Breast epithelium (tissue), 4 donors: ENCODE measurements at places on chromosomes 16 and 17. TPM values are rescaled to one million over a fixed set of nuclear protein-coding genes. Genes with fewer than 3 reads are reported as not detected.

DNA sequence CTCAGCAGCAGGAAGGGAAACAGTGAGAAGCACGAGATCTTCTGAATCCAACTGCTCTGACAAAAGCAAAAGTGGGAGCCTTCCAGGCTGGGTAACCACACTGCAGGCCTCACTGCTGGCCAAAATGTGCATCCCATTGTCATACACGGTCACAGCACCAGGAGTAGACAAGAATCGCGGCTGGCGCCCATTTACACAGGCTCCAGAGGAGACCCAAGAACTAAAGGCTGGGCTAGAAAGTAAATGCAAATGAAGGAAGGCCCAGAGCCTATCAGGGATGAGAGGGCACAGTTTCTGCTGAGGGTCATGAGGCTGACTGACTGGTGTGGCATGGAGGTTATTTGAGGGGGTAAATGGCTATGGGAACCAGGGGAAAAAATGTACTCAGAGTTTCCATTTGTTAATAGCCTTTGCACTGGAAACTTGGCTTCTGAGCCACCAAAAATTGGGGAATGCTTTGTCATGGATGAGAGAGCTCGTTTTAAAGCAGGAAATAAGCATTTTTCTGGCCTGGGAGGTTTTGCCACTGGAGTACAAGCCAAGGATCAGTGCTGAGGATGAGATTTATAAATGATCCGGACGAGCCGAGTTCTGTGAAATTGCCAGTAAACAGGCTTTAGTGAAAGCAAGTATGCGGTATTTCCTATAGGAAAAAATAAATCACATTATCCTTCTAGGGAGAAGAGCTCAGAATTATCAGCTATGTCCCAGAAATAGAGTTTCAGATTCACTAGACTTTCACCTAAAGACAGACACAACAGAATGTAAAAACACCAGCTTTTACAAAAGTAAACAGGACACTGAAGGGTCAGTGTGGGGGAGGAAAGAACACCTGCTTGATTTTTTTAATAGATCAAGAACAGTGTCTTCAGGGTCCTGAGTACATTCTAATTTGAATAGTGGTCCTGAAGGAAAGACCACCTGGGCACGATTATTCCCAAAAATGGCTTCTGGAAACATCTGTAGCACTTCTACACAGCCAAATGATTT is 66.9 kb upstream of the GSG1L start:
- H3K27me3 ChIP-seq = no peaks in the 10 kb centered on the region
- no peaks in the 10 kb centered on the region for H3K4me1 ChIP-seq
- no peak overlapping the region for H3K4me3 ChIP-seq
- no peak for DNase-seq

- no peaks in the 10 kb centered on the region for H3K4me1 ChIP-seq
- H3K4me3 ChIP-seq = no peak overlapping the region
- no peaks in the 10 kb centered on the region for H3K27me3 ChIP-seq
- no peak overlapping the region for H3K27ac ChIP-seq
- DNase-seq = no peak
These were observed 46.6 kb upstream of the GRIN2A start for GRCh38 chr16:10228779-10229178.

DNA sequence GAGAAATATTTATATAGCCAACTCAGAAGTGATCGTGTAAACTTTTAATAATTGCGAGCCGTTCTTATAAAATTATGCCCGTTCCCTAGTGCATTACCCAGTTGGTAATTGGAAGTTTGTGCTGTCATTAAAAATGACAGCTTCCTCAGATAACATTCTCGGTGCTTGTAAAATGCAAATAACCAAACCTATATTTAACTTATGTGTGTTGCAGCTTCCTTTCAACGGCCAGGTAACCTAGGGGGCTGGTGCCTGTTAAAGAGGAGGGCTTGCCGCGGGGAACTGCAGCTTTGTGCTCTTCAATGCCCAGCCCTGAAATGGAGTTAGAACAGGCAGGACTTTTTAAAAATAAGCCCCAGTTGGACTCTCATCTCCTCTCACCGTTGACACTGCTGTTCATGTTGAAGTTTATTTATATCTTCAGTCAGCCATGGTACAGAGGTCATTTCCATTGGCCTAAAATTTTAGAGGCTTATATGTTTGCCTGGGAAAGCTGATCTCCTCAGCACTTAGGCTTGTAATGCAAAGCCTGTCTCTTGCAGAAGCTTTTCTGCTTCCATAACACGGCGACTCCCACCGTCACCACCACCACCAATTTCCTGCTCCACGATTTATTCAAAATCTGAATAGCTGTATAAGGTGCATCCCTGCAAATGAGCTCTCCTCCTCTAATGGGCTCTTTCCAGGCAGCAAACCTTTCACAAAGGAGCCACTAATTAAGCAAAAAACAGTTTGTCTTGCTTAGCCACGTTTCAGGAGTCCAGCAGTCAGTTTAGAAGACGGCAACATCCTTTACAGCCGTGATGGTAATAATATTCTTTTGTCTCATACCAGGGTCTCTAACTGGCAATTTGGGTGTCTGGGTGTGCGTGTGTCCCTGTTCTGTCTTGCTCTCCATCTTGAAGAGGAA is 74.7 kb downstream of the RPA1 start:
- no peaks in the 10 kb centered on the region for H3K27me3 ChIP-seq
- no peaks in the 10 kb centered on the region for H3K36me3 ChIP-seq
- H3K4me1 ChIP-seq = no peaks in the 10 kb centered on the region
- no peak overlapping the region for H3K4me3 ChIP-seq

- DNase-seq = no peak
- H3K4me3 ChIP-seq = no peak overlapping the region
- peaks cover 30% of the 10 kb centered on the region for H3K27me3 ChIP-seq
These were observed 9.8 kb upstream of the TNRC6C start for GRCh38 chr17:77948690-77949114.

DNA sequence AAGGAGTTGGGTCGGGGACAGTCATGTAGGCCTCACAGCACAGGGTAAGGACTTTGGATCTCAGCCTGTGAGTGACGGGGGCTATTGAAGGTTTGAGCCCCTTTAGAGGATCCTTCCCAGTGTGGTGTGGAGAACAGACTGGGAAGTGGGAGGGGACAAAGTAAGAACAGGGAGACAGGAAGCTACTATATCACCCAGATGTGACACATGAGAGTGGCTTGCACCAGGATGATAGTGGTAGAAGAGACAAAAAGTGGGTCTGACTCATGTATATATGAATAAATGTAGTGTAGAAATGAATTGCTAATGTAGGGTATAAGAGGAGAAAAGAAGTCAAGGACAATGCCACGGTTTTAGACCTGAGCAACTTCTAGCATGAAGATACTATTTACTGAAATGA is 4.5 kb downstream of the NUP93 start:
- no peaks in the 10 kb centered on the region for H3K27me3 ChIP-seq
- no peaks in the 10 kb centered on the region for H3K36me3 ChIP-seq
- no peak overlapping the region for H3K4me3 ChIP-seq
- H3K27ac ChIP-seq = no peak overlapping the region
- DNase-seq = no peak

DNA sequence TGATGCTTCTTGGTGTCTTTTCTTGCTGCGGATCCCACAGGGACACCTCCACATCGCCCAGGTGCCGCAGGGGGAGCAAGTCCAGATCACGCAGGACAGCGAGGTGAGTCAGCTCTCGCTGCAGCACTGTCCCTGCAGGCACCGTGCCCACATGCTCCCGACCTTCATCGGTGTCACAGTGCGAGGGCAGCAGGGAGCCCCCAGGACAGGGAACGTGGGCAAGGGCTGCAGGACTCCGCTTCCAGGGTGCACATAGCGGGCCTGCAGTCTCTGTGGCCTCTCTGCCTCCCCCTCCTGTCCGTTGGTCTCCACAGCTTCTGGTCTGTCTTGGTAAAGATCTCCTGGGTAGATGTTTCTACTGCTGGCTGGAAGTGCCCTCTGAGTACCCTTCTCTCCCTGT is 84.1 kb downstream of the BANP start:
- no peak overlapping the region for H3K27ac ChIP-seq
- no peak overlapping the region for H3K4me3 ChIP-seq
- no peaks in the 10 kb centered on the region for H3K36me3 ChIP-seq

DNA sequence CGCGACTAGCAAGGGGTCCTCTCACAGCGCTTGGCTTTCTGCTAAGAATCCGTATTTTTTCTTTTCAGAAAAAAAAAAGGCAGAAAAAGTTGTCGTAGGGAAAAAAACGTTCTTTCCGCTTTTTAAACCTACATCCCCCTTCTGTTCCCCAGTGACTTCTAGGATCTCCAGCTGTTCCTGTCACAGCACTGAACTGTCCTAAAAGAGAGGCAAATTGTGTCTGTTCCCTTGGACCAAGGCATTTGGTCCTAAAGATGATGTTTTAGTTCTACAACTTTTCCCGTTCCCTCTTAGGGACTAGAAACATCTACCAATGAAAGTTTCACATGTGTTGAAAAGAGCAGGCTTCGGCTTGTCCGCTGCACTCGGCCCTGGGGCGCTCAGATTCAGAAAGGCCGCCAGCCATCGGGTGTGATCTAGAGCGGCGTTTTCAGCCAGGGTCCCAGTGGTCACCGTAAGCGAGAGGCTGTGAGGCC is 100.7 kb upstream of the CHMP6 start:
- H3K27ac ChIP-seq = peak overlapping the region; percentile 75
- no peak overlapping the region for H3K4me3 ChIP-seq
- no peak for DNase-seq
- no peaks in the 10 kb centered on the region for H3K36me3 ChIP-seq
- H3K27me3 ChIP-seq = no peaks in the 10 kb centered on the region

DNA sequence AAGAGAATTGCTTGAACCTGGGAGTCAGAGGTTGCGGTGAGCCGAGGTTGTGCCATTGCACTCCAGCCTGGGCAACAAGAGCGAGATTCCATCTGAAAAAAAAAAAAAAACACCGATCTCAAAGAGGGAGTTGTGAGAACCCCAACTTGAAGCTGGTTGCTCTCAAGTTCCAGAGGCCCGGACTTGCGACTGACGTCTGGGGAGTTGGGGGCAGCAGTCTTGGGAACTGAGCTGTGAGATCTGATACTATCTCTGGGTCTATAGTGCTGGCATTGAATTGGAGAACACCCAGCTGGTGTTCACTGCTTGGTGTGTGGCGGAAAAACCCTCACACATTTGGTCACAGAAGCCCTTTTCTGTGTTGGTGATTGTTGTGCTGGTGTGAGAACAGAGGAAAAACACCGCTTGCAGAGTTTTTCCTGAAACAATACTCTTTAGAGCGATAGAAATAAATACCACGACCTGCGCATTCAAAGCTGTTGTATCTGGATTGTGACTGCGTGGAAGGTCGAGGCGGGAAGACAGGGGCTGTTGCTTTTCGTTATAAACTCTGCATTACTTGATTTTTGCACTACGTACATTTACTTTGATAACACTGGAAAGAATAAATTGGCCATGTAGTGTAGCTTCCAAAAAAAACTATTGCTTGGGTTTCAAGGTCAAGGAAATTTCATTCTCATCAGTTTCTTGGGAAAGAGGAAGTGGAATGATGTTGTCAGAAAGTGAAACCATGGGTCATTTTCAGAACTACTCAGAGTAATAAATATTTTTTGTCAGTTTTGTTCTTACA is 8.8 kb downstream of the SCIMP start:
- no peak for DNase-seq
- H3K4me3 ChIP-seq = no peak overlapping the region
- H3K36me3 ChIP-seq = no peaks in the 10 kb centered on the region
- no peak overlapping the region for H3K27ac ChIP-seq
- no peaks in the 10 kb centered on the region for H3K4me1 ChIP-seq

DNA sequence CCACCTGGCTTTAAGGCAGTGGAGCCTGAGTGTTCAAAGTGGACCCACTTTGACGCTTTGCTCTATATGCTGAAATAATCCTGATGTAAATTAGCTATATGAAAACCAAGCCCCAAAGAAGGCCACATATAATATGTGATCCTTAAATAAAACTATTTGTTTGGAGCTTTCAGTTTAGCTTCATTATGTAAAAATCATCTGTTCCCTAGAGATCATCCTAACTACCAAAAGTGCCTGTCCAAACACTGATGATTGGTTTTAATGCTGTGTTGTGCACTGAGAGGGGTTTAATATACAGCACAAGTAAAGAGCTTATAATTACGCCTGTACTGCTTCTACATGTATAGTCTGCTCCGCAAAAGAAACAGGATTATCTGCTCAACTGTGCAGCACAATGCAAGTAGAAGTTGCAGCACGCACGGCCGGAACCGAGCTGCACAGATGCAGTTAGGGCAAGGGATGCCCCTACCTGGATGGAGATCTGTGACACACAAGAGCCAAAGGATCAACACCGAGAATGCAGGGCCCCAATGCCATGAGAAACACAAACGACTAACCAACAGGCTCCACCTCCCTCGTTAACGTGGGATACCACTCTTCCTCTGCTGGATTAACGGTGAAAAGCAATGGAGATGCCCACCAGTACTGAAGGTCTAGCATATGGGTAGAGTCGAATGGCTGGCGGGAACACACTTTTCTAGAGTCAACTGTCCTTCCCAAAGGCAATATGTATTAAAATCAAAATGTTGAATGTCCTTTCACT is 20.5 kb downstream of the USP7 start:
- no peaks in the 10 kb centered on the region for H3K27me3 ChIP-seq
- H3K4me3 ChIP-seq = no peak overlapping the region
- H3K4me1 ChIP-seq = no peaks in the 10 kb centered on the region

- no peak overlapping the region for H3K27ac ChIP-seq
- no peaks in the 10 kb centered on the region for H3K4me1 ChIP-seq
- no peak overlapping the region for H3K4me3 ChIP-seq
- no peaks in the 10 kb centered on the region for H3K27me3 ChIP-seq
These were observed 9.0 kb downstream of the MOSMO start for GRCh38 chr16:22016927-22017326.

DNA sequence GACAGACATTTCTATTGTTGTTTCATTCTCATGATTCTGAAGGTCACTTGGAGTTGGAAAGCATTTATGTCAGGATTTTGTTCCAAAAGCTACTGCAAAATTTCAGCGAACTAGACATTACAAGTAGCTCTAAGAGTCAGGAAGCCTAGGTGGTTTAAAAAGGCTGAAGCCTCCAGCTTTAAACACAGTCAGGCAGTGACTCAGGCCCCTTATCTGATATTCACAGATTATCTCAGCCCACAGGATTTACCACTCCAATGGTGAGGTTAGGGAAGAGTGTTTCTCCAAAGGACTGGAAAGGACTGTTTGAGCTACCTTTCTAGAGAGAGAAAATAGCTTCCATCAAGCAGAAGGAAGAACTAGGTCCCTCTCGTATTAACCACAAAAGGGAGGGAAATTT is 624.4 kb upstream of the C16orf82 start:
- no peak overlapping the region for H3K27ac ChIP-seq
- H3K4me3 ChIP-seq = no peak overlapping the region
- no peaks in the 10 kb centered on the region for H3K36me3 ChIP-seq
- H3K4me1 ChIP-seq = no peaks in the 10 kb centered on the region

GRCh38 chr16:24036614-24037013 is 200.8 kb downstream of the PRKCB start:
- peaks cover 16% of the 10 kb centered on the region for H3K27me3 ChIP-seq
- no peaks in the 10 kb centered on the region for H3K4me1 ChIP-seq
- no peak overlapping the region for H3K27ac ChIP-seq
- no peak for DNase-seq
- no peaks in the 10 kb centered on the region for H3K36me3 ChIP-seq

GRCh38 chr17:66468241-66469087 is 166.1 kb downstream of the PRKCA start:
- no peaks in the 10 kb centered on the region for H3K36me3 ChIP-seq
- peaks cover 3% of the 10 kb centered on the region for H3K4me1 ChIP-seq
- no peak overlapping the region for H3K4me3 ChIP-seq
- no peak overlapping the region for H3K27ac ChIP-seq
- no peaks in the 10 kb centered on the region for H3K27me3 ChIP-seq
- no peak for DNase-seq

GPR142 gene
- total RNA-seq = not detected

TTC19 gene
- 105 TPM for total RNA-seq

ZBTB4 gene
- 45.7 TPM for total RNA-seq

SKAP1 gene
- total RNA-seq = 7.5 TPM

AOC3 gene
- 247 TPM for total RNA-seq

KRTAP2-3 gene
- total RNA-seq = not detected

USP22 gene
- total RNA-seq = 139 TPM

SETD6 gene
- 47.3 TPM for total RNA-seq

HSD17B2 gene
- 4.5 TPM for total RNA-seq

TBX2 gene
- 8.5 TPM for total RNA-seq
